ENCODE measurements at places on chromosomes 7 and 10. TPM values are rescaled to one million over a fixed set of nuclear protein-coding genes. Genes with fewer than 3 reads are reported as not detected.

CCDC3 gene
- total RNA-seq, result 34.3 TPM

GRCh38 chr7:93949423-93949822 is 27.9 kb downstream of the GNG11 start:
- DNase-seq, result no peak

DNA sequence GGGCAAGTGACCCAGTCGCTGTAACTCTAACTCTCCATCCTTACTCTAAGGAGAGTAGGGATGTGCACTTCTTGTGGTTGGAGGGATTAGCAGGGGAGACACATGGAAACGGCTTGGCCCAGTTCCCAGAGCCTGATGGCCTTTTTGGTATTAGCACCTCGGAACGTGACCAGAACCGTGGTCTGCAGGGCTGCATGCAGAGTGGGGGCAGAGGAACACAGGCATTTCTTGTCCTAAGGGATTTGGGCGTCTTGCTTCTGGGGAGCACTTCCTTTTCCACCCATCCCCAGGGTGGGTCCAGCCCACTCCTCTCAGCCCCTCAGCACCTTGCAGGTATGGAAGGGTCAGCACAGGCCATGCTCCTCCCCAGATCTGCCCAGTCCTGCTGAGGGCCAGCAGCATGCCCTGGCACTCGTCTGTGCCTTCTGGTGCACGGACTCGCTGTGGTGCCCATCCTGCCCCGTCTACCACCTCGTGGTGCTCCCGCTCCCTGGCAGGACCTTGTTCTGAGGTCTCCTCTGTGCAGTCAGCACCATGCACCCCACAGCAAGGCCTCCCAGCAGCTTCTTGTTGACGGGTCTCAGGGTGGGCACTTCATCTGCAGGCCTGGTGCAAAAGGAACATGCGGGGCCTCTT is 109.6 kb downstream of the ACTR3B start:
- no peak for DNase-seq

- no peak for DNase-seq
Measured at GRCh38 chr7:4154882-4155535, 527.1 kb upstream of the FOXK1 start.

DNA sequence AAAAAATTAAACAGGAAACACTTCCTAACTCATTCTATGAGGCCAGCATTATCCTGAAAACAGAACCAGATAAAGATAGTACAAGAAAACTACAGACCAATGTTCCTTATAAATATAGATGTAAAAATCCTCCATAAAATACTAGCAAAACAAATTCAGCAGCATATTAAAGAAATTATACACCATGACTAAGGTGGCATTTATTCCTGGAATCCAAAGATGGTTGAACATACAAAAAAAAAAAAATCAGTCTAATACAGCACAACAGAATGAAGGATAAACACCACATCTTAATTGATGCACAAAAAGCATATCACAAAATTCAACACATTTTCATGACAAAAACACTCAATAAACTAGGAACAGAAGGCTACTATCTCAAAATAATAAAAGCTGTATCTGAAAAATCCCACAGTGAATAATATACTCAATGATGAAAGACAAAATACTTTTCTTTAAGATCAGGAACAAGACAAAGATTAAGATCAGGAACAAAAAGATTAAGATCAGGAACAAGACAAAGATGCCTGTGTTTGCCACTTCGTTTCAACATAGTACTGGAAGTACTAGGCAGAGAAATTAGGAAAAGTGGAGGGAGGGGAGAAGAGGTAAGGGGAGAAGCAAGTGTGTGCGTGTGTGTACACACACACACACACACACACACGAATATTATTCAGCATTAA is 95.6 kb downstream of the SNX13 start:
- no peak for DNase-seq

All from esophagus squamous epithelium (tissue), 5 donors.